Left lobe of liver (tissue), 2 donors: ENCODE measurements at places on chromosomes 6 and 20. TPM values are rescaled to one million over a fixed set of nuclear protein-coding genes. Genes with fewer than 3 reads are reported as not detected.

GRCh38 chr20:56932575-56933330, 303.6 kb downstream of the TFAP2C start:
- no peak for DNase-seq

Gene INSM1
- total RNA-seq = not detected

DNA sequence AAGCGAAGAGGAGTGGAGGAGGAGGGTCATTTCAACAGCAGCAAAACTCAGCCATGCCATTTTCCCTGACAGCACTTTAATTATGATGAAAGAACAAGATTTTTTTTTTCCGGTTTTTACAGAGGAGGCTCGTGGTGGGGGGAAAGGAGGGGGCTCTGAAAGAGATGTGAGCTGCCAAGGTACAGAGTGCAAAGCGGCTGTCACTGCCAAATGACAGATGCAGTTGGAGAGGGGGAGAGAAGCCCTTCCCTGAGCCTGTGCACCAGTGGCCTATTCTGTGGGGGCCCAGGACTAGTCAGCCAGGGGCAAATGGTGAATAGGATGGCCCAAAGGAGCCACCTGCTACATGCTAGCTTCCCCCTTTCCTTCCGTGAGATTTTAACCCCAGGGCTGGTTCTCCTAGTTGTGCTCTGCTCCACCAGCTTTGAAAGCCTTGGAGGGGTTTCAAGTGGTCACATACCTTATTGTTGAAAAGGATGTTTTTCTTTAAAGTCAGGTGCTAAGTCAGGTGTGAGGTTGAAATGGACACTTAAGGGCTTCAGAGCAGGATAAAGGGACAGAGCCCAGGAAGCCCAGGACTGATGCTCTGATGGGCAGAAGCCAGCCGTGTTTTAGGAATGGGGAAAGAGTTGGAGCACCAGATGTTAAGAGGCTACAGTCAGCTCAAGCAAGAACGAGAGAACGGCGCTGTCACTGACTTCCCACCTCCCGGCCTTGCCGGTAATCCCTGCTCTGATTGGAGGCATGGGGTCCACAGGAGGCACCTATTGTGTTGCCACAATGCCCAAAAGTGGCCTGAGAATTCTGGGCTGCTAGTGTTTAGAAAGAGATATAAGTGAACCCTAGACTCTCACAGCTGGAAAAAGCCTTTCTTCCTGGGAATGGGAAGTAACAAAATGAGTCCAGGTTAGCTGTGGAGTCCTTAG, 24.8 kb downstream of the GNAS start:
- DNase-seq = no peak

- DNase-seq = no peak
Measured at GRCh38 chr20:37828684-37829083, 74.2 kb upstream of the VSTM2L start.

DNA sequence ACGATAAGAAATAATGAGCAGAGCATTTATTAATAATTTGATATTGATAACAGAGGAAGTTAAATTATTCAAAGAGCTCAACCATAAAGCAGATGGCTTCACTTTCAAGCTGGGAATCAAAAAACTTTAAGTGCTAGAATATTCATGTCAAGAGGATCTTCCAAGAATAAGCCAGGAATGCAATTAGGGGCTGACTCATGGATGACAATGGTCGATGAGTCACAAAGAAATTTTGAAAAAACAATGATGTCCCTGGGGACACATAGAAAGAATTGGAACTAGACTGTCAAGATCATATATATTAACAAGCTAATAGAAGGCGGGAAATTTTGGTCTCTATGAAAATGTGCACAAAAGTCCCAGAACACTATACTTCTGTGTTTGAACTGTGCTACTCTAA, 304.1 kb downstream of the LAMA2 start:
- DNase-seq = no peak

DNA sequence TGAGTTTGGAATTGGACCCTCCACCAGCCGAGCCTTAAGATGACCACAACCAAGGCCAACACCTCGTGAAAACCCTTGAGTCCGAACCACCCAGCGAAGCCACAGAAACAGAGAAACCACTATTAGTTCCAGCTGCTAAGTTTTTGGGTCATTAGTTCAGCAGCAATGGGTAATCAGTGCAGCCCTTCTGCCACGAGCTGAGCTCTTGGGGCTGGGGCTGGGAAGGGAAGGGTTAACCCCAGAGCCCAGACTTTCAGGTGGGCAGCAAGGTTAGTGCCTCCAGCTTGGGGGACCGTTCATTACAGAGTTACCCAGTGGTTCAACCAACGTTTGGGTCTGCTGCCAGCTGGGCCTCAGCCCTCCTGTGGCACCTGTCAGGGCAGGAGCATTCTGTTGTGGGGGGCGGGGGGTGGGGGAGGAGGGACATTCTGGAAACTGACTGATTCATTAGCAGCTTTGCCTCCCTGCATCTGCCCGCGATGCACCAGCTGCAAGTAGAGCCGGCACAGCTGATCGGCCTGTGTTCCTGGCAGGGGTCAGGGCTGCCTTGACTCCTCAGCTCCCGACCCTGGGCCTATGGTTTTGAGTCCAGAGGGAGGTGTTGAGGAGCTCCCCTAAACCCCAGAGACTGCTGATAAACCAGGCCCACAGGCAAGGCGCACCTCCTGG, 52.7 kb downstream of the TGM2 start:
- DNase-seq = peak; percentile 41

Gene BPIFB1
- total RNA-seq = 0.18 TPM

GRCh38 chr20:25318471-25319240, 70.8 kb downstream of the PYGB start:
- peak; percentile 35 for DNase-seq

GRCh38 chr20:38286586-38287531, 17.1 kb upstream of the BPI start:
- DNase-seq = no peak

DNA sequence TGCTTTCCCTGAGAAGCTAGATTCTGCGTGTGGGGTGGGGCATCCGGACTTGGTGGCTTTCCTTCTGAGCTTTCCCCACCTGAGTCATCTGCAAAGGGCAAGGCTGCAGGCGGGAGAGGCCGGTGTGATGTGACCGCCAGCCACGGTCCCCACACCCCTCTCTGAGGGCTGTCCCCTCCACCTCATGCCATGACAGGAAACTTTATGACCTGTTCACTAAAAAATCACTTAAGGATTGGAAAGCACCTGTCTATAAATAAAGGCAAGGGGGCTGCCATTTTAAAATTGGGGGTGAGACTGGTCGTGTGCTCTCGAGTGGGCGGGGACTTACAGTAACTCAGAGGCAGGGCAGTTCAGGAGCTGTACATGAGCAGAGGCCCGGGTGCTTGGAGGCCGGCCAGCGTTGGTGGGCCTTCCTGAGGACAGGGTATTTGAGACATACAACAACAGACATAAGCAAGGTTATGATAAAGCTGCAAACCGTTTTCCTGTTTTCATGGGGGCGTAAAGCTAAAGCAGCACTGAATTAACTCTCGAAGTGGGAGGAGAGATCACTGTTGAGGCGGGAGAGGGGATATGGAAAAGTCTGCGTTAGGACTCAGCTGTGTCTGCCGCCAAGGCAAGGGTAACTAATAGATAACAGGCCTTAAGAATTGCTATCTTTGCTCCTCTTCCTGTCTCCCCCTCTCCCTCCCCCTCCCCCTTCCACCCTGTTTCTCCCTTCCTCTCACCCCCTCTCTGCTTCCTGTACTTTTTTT, 16.1 kb upstream of the SERPINB1 start:
- DNase-seq = no peak

DNA sequence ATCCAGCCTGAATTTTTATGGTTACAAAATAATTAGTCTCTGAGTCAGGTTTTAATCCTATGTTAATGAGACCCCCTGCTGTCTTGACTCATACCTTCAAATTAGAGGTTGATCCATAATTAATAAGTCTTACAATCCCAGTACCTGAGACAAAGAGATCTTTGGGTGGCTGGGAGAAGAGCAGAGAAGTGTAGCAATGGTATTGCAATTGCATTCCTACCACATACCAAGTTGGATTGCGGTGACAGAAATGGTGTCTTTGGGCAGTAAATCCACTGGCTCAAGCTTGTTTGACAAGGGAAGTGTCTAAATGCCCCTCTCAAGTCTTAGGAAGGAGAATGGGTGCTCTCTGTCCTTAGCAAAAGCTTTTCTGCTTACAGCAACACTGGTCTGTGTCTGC, 150.4 kb downstream of the BTBD3 start:
- DNase-seq = no peak

DNA sequence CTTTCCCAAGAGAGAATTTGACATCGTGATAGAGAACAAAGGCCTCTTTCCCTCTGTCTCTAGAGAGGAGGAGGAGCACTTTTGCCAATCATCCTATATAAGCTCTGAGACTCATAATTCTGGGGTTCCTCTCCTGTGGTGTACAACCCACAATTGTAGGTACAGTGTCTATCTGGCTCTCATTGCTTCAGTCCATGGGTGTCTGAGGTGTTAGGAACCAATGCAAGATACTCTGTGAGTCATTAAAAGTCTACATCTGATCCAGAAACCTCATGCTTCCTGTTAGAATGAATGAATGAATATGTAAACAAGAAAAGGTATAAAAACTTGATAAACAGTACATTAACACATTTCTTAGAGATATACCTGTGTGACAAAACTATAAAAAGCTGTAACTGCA, 356.7 kb downstream of the QKI start:
- DNase-seq = no peak

DNA sequence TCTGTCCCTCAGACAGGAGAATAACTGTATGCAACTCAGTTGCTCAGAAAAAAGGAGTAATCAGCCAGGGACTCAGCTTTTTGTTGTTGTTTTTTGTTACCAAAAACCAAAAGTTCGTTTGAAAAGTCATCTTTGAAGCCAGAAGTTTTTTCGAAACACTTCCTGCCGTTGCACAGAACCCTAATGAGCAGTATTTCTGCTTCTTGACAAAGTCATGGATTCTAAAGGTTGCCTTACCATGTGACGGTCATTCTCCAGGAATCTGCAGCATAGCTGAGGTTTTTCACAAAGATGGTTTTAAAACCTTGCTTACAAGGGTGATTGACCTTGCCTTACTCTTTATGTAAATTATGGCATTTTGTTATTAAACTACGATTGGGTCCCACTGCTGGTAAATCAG, 1.9 kb downstream of the RAB32 start:
- no peak for DNase-seq

DNA sequence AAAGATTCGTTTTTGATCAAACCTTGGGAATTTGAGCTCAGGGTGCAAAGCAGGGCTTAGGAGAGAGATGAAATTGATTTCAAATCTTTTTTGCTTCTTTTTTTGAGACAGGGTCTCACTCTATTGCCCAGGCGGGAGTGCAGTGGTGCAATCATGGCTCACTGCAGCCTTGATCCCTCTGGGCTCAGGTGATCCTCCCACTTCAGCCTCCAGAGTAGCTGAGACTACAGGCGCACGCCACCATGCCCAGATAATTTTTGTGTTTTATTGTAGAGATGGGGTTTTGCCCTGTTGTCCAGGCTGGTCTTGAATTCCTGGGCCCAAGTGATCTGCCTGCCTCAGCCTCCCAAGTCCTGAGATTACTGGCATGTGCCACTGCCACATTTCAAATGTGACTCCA, 58.7 kb downstream of the DOK5 start:
- no peak for DNase-seq

Gene RSPO4
- total RNA-seq = not detected

GRCh38 chr20:49575551-49576060, 7.7 kb upstream of the PTGIS start:
- DNase-seq = peak; percentile 39

DNA sequence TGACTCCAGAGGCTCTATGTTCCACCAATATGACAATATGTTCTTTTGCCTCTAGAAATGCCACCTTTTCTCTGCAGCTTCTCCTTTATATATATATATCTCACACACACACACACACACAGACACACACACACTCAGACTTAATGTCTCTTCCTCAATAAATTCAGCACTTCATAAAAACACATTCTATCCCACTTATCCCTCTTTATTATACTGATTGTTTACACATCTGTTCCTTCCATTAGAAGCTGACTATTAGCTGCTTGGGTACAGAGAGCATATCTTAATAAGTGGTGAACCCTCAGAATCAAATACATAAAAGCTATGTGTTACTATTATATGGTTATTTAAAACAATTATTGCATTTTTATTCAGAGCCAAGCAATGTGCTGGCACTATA, 23.3 kb downstream of the NRSN1 start:
- DNase-seq = no peak

DNA sequence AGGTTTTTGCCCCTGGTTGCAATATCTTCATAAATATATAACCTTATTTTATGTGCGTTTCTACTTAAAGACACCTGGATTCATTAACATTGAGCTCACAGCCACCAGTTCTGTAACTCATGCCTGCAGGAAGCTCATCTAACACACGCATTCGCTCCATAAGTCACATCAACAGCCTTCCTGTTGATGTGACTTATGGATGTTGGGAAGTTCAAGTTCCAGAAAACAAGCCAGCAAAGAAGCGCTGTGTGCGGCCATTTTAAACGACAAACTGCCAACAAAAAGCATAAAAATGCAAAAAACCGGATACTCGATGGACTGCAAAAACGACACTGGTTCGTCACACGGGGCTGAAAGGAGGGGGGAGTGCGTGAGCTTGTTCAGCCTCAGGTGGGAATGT, 77.9 kb upstream of the NFATC2 start:
- DNase-seq = no peak

DNA sequence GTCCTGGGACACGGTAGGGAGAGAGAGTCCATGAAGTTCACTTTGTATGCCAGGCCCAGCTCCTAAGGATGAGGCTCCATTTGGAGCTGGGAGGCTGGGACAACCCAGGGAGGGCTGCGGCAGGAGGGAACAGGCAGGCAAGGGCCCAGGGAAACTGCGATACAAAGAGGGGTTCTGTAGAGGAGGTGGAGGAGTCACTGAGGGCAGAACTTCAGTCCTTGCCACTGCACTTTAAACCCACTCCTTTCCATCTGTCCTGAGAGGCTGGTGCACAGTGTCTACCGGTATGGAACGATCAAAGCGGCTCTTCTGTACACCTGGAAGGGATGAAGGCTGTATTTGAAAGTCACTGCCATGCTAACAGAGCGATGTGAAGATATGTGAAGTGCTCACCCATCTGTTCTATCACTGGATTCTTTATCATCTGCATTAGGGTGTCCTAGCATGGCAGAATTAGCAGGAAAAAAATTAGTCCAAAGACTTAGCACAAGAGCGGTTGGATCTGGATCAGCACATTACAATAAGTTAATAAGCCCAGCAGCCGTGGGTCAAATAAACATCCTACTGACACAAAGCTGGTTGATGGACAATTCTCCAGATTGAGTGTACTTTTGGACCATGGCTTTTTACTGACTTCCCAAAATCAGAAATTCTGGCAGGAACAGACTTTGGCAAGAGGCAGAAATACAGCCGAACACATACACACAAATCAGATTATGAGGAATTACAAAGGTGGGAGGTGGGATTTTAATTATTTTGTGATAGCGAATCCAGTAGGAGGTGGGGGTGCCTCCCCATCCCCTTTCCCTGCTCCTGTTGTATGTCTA, 20.9 kb upstream of the ZFAND3 start:
- no peak for DNase-seq

GRCh38 chr20:33787253-33787891, 23.8 kb upstream of the CHMP4B start:
- no peak for DNase-seq
